Stimulated activated CD4-positive, alpha-beta T cell treated with anti-CD3 and anti-CD28 coated beads, TNF-alpha, amount 100 ng/mL, for 1 hour (primary cell): ENCODE measurements at places on chromosomes 2 and 18.
A peak's percentile ranks its signal among the peaks of the same experiment; 100 is the strongest.

- DNase-seq: no peak
Measured at GRCh38 chr18:61334951-61335683, 1.9 kb downstream of the CDH20 start.

- no peak for DNase-seq
Measured at GRCh38 chr2:200345975-200346374, 39.5 kb downstream of the SPATS2L start.

DNA sequence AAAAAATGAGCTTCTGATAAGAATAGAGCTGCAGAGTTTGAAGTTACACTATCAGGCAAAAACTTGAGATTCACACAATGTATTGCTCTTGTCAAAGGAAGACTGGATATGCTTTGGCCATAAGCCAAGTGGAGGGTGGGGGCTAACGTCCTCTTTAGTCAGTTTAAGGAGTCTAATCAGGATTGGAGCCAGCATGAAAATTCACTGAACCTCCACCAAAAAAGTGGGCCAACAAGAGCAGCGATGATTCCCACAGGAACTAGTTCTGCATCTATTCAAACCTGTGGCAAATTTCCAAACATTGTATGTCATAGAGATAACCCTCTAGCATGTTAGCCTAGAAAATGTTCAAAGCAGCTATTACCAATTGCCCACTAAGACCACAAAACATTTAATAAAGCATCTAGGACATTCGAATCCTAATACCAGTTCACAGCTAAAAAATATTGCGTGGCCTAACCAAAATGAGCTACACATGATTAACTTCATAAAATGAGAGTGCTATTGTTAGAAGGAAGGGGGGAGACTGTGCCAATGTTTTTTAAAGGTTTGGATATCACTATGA lies 43.5 kb upstream of the TMEM247 start:
- no peak for DNase-seq

- DNase-seq: peak; percentile 21
Measured at GRCh38 chr2:151410485-151410834, 758 bp downstream of the RIF1 start.

DNA sequence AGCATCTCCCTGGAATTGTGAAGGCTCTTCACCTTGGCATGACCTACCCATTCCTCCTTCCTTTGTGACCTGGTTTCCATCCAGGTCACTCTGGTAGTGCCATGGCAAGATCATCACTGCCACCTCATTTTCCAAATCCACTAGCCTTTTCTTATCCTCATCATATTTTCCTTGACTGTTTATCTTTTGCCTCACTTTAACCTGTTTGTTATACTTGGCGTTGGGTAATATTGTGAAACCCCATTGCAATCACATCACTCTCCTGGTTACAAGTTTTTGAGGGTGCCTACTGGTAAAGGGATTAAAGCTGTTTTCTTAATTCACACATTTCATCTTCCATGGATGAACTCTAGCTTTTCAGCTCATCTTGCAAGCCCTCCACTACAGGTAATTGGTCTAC lies 39.1 kb upstream of the IGFBP2 start:
- no peak for DNase-seq

DNA sequence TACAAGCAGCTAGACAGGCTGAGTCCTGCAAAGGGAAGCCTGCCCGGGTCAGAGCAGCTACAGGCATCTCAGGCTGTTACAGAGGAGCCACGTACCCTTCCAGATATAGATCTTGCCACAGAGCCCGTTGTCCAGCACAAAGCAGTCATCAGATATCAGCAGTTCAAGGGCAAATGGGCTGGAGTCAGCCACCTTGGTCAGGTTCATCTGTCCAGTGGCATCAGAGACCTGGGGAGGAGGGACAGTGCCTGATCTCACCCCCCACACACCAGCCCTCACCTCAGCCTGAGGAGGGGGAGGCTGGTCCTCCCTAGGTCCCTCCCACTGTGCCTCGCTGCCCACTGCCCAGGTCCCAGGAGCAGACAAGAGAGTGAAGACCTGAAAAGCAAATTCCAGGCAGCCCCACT lies 12.2 kb downstream of the CAPG start:
- DNase-seq: no peak

- DNase-seq: no peak
Measured at GRCh38 chr2:203395858-203396257, 67.7 kb downstream of the ABI2 start.

- no peak for DNase-seq
Measured at GRCh38 chr2:3491306-3491705, 28.0 kb downstream of the ADI1 start.

DNA sequence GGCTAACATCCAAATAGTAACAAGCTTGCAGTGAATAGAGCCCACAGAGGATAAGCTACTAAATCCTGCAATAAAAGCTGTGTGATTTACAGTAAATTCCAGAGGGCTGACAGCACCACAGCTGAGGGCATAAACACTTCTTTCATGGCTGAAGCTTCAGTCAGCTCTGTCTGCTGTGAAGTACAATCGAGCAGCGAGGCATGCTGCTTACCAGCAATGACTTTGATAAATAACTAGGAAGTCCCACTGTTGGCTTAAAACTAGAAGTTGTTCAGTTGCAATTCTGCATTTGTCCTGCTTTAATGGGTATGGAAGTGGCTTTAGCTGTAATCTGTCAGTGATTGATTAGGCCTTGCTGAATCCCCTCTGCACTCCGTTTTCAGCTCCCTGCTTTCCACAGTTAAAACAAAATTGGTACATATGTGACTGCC lies 65.2 kb upstream of the FIGN start:
- no peak for DNase-seq

- no peak for DNase-seq
Measured at GRCh38 chr2:36771671-36772070, 75.2 kb downstream of the VIT start.
